Caudate nucleus (tissue), 63 donors: ENCODE measurements at places on chromosomes 3 and 15.
A peak's percentile ranks its signal among the peaks of the same experiment; 100 is the strongest.

- no peak for DNase-seq
These were observed 880 bp downstream of the PPP4R2 start for GRCh38 chr3:72997421-72997961.

DNA sequence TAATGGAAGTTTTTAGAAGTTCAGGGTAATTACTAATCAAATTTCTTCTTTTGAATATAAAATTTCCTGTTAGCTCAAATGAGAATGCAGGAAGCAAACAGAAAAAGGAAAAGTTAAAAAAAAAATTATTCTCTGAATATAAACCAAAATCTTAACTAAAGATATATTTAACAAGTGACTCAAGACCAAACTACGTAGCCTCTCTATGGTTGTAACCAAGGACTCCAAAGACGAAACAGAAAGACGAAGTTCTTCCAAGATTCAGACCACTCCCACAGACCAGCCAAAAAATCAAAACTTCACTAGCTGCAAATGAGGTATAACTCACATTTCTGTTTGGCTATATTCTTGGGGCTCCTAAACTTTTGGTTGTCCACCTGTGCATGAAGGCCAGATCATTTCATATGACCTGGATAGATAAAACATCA is 846.5 kb upstream of the ALCAM start:
- no peak for DNase-seq

DNA sequence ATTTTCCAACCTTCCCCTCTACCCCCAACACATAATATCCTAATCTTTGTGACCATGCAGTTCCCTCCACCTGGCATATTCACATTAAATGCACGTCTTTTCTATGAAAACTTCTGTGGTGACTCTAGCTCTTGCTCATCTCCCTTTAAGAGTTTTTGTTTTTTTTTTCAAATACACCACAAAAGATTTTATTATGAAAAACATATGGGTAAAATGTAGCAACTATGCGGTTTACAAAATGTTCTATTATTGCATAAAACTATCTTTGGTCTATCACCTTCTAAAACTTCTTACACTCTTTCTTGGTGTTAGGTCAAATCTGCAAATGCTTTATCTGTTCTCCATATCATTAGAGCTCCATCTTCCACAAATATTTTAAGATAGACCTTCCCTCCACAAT is 38.6 kb upstream of the ADGRG7 start:
- DNase-seq: no peak

DNA sequence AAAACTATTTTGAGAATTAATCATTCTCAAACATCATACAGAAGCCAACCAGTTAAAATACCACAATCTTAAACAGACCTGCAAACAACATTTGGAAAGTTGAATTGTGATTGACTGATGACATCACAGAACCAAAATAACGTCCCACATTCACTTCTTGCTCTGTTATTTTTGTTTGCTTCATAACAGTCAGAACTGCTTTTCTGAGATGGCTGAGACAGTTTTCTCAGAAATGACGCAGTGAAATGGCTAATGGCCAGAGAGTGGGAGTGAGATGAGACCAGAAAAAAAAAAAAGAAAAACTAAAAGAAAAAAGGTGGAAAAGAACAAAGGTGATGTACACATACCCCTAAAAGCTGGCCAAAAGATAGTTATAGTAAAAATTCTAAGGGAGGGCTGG is 1061.2 kb downstream of the FHIT start:
- DNase-seq: no peak

DNA sequence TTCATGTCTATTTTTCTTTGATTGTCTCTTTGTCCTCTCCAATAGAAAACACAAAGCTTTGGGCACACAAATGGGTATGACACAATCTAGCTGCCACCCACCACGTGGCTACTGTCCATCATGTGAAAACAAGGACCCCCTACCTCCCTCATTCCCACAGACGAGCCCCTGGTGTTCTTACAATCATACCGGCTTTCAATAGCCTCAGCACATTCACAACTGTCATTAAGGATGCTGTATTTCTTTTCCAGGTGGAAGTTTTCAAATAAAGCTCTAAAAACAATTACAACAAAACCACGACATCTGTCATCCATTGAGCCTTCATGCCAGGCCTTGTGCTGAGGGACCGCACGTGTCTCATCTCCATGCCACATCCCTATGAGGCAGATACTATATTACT is 552.6 kb upstream of the ADAMTS9 start:
- no peak for DNase-seq

DNA sequence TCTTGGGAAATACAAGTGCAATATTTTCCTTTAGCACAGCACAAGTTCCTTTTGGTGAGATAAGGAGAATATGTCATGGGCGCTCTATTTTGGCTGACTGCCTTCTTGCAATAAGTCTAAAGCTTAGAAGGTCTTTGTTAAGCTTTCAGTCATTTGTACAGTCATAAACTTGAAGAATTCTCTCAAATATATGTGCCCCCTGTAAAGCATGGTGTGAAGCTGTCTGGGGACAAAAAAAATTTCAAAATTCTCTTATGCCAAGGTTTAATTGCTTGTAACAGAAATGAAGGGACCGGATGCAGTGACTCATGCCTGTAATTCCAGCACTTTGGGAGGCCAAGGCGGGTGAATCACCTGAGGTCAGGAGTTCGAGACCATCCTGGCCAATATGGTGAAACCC is 21.7 kb upstream of the ARID3B start:
- DNase-seq: no peak

GRCh38 chr3:123818324-123818920 is 65.7 kb downstream of the MYLK start:
- DNase-seq: no peak

DNA sequence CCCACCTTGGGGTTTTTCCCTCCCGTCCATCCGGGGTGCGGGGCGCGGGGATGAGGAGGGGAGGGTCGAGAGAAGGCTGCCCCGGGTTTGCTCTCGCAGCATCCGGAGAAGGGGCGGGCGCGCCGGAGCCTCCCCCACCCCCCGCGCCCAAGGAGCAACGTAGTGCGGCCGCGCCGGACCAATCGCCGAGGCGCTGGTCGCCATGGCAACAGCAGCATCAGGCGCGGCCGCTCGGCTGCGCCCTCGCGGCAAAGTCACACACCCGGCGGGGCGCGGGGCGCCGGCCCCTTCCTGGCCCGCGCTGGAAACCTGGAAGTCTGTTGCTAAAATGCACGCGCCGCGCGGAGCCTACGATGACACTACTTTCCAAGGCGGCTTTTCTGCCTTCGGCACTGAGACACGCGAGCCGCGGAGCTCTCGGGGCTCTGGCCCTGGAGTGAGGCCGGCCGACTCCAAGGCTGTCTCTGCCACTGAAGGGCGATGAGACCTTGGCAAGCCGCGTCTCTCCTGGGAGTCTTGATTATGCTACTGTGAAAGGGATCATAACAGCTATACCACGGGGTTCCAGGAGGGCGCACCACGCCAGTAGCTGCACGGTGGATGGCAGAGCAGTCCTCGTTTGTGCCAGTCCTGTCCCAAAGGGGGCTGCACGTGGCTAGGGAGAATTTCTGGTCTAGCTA is at the start of gene IQSEC1:
IQSEC1 (minus strand) TSS at position 104 of the 680 bp plus-strand sequence. CDS start 415 bp downstream, outside the sequence.
- DNase-seq: peak; percentile 78

GRCh38 chr15:98881526-98882520 is 125.8 kb downstream of the PGPEP1L start:
- no peak for DNase-seq

DNA sequence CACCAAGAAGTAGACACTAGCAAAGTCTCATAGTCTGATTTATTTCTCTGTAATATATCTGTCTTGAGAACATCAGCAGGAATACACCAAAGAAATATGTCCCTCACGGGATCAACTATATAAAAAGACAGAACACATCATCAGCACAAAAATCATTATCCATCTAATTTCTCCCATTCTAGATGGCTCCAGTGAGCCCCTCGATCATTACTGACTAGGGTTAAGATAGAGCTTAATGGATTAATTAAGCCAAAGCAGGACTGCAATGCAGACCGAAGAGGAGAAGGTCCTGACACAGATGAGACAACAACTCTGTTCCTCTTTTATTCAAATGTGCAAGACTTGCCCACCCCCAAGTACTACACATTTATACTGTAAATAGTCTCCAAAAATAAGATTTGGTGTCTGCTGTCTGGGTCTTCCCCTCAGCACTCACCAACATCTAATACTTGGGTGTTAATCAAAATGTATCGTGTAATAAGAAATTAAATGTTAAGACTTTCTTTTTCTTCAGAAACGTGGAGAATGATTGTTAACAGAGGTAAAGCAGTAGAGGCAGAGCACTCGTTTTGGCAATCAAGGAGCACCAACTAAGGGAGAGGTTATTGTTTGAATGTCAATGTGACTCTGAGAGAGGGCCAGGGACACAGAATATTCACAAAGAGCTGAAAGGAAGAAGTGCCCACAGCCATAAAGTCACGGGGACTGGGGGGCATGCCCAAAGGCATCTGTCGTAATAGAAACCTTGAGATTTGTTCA is 133.6 kb downstream of the TIGIT start:
- no peak for DNase-seq

- DNase-seq: no peak
These were observed 39.8 kb downstream of the PCSK6 start for GRCh38 chr15:101449471-101450402.

DNA sequence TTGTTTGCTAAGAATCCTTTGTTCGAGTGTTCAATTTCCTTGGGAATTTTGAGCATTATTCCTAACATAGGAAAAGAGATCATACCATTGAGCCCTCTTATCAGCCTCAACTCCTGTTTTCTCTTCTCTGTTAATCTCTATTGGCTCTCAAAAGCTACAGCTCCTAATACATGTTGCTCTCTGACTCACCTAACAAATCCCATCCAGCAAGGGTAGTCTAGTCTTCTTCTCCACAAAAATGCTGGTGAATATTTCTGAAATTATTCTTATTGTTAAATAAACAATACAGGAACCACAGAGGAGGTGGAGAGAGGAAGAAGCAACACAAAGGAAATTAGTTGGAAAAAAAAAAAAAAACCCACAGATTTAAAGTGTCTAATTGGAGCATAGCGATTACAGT is 325.8 kb upstream of the NAALADL2 start:
- no peak for DNase-seq

GRCh38 chr3:185280572-185281365 is 26.9 kb upstream of the EHHADH start:
- no peak for DNase-seq

DNA sequence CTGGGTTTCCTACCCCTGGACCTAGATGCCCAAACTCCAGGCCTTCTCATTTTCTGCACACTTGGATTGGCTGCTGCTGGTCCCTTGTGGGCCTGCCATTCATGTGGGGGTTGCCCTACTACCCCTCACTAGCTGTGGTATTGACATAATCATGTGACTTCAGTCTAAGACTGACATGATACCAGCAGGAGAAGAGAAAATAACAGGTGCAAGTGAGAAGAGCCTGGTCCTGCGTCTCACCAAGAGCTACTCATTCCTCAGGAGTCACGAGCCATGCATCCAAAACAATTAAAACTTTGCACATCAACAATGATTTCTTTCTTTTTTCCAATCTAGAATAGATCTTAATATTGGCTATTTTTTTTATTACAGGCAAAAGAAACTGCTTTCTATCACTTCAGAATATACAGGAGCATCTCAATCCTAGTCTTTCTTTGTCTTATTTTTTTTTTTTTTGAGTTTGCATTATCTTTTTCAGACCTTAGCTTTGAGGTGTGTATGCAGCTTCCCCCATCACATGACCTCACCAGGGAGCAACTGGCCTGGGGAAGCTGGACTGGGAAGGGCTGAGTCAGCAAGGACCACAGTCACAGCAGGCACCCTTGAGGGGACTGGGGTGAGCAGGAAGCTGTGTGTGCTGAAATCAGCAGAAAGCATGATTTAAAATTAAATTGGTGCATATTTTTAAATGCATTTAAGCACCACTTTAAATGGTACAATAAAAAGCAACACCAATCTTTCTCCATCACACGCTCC is 27.6 kb downstream of the SLC9A9 start:
- no peak for DNase-seq
